ENCODE measurements at places on chromosomes 7 and 10.

GRCh38 chr10:102931643-102932042, 13.5 kb downstream of the CNNM2 start:
- DNase-seq: no peak

- DNase-seq: no peak
These were observed 39.3 kb downstream of the SPDYE5 start for GRCh38 chr7:75531359-75531821.

DNA sequence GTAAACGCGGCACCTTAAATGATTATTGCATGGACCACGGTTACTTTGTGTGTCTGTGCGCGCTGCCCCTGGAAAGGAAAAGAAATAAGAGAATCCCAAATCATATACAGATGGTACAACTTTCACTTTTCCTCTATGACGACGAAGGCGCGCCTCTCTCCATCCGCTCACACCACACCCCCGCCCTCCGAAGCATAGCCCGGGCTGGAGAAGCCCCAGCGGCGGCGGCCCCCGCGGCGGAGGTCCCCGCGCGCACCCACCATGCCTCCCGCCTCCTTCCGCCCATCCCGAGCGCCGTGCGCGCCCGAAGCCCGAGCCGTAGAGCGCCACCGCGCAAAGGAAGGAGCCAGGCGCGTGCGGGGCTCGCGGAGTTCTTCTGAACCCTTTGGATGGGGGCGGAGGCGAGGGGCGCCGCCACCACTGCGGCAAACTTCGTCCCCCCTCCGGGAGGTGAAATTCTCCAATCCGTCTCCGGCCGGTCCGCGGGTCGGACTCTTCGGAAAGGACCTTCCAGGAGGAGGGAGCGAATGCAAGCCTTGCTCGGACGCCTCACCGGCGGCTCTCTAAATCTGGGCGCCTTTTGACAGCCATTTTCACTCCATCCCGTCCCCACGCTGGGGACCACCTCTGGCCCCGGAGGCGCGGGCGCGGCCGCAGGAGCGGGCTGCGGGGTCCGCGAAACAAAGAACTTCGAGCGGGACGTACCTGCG, 588 bp downstream of the GLI3 start:
- DNase-seq: no peak

DNA sequence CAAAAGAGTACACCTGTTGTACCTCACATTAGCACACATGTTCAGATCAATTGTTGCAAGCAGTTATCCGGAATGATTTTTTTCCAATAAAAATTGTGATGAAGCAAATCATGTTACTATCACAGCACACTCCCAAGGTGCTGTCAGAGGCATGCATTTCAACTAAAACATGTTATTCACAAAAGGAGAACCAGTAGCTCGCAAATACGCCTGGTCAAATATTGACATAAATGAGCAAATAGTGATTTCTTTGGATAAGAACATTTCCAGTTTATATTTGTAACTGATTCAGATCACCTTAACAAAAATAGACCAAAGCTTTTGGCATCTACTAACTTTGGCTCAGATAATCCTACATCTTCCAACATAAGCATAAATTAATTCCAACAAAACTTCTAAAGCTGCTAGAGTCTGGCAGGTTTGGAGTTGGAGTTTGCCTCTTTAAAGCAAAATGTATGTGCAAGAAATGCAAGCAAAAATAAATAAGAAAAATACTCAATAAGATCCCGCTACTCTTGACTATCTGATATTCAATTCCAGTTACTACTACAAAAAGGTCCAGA, 208.0 kb downstream of the SFMBT2 start:
- DNase-seq: no peak

- DNase-seq: no peak
These were observed 14.5 kb downstream of the SSC4D start for GRCh38 chr7:76394957-76395356.
